Neural progenitor cell (in vitro differentiated cells): ENCODE measurements at places on chromosomes 3 and 15.

- no peak for DNase-seq
These were observed 57.5 kb downstream of the HMCES start for GRCh38 chr3:129336093-129336706.

GRCh38 chr3:61858054-61858453, 296.7 kb downstream of the PTPRG start:
- DNase-seq, result no peak

DNA sequence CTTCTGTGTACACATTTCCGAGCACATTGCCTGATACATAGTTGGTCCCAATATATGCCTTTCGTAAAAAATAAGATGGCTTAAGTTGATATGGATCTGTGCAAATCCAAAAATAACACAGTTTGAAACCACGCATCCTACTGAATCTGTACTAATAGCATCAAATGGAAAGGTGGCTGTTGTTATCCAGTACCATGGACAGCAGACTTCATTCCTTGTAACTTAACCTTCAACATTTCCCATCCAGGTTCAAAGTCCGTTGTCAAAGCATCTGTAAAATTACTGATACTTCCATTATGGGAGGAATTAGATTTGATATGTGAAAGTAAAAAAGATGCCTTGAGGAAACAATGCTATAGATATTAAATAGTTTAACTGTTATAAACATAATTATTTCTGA, 65.5 kb upstream of the C3orf49 start:
- peak; percentile 28 for DNase-seq

DNA sequence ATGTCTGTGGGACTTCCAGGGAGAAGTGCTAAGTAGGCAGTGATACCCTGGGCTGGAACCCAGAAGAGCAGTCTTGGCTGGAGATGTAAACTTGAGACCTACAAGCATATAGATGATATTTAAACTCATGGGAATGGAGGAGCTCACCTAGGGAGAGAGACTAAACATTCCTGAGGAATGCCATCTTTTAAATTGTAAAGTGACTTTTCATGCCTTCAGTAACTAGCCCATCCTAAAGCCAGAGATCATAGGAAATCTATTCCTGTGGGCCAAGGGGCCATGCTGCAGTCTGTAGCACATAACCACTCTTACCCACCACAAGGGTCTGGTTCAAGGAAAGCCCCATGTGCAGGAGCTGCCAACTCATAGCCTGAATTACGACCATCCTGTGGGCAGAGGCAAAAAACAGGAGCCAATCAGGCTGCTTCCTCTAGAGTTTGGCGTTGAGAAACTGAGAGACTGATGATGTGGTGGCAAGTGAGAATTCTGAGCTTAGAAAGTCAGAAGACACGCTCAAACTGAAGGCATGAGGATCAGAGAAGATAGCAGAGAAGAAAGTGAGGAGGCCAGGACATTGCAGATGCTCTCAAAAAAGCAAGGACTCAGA, 37.5 kb downstream of the CTDSPL start:
- no peak for DNase-seq

GRCh38 chr3:197404754-197405153, 106.3 kb upstream of the DLG1 start:
- DNase-seq, result no peak

DNA sequence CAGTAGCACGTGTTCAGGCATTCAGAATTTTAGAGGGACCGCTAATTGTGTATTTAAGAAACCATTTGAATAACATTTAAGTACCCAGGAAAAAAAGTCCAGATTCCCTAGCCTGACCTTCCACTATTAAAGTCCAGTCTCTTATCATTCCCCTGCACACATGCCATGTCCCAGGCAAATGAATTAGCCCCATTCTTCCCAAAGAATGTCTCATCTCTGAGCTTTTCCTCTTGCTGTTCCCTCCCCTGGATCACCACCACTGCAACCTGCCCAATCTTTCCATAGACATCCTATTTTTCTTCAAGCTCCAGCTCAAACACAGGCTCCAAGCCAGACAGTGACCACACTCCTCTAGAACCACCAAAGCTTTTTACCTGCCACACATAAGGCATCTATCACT, 25.9 kb downstream of the PLD1 start:
- DNase-seq, result no peak

DNA sequence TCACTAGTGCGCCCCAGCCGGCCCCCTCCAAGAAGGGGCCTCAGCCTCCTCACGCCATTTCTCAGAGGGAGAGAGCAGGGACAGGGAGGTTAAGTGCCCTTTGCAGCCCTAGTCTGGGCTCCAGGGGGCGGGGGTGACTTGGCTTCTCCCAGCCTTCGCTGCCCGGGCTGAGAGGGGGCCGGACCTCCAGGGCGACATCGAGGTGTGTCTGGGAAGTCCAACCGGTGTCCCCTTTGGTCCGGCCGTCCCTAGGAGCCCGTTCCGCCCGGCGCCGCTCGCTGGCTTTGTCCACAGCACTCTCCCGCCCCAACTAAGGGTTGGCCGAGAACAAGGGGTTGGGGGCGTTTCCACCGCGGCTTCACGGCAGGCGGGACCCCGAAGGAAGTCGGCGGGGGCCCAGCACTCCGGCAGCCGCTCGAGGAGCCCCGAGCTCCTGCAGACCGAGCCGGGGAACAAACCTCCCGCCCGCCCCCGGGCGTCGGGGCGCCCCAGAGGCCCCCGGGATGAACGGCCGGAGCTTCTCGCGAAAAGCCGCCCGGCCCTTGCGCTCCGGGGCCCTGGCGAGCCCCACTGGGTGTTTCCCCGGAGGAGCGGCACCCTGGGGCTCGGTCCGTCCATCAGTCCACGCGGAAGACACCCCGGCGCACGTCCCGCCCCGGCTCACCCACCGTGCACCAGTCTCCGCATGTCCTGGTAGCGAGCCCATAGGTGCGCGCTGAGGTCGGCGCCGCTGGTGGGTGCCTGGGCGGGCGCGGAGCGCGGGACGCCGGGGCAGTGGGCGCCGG, 627 bp downstream of the NT5DC2 start:
- DNase-seq, result peak; percentile 79

DNA sequence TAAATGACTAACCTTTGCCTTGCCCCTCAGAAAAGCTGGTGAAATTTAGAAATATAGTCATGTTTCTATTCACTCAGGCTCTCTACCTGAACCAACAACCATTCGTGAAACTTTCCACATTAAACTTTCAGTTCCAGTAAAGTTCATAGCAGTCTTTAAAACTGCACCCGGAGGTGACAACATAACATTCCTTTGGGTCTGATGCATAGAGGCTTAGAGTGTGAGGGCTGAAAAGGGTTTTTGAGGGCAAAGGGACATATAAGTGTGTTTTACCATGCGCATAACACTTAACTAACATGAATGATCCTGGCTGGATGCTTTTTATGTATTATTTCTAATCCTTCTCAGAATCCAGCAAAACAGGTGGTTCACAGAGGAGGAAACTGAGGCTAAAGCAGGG, 471.7 kb upstream of the MCTP2 start:
- DNase-seq, result no peak

- no peak for DNase-seq
These were observed 31.4 kb upstream of the NOX5 start for GRCh38 chr15:68982976-68983563.

GRCh38 chr3:45552031-45552793, 42.3 kb upstream of the LIMD1 start:
- DNase-seq, result no peak

- no peak for DNase-seq
These were observed 232.1 kb downstream of the CTNNB1 start for GRCh38 chr3:41431386-41431785.

DNA sequence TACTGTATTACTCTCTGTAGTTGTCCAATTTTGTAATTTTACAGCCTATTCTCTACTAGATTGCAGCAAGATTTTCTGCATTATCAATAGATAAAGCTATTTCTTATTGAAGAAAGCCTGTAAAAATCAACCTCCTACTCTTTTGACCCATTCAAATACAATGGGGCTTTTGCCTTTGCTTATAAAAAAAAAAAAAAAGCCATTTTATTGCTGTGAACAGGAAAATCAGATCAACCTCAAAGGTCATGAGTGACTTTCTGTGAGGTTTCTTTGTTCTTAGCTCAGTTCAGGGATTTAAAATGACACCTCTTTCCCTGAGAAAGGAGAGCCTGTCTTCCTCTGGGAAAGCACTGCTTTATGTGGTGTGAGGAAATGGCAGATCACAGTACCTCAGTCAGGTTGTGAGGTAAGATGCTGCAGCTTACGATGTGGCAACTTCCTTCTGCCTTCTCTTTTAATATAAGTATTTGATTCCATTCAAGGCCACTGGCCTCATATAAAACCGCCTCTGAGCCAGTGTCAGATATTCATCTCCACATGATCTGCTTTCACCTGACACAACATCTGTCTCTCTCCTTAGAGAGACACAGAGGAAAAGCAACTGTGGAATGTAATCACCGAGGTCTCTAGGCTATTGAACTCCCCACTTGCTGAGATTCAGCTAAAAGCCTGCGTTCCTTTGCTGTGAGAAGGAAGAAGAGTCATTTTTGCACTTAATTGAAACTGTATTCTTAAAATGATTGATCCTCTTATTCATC, 161.5 kb upstream of the MB21D2 start:
- peak; percentile 33 for DNase-seq

DNA sequence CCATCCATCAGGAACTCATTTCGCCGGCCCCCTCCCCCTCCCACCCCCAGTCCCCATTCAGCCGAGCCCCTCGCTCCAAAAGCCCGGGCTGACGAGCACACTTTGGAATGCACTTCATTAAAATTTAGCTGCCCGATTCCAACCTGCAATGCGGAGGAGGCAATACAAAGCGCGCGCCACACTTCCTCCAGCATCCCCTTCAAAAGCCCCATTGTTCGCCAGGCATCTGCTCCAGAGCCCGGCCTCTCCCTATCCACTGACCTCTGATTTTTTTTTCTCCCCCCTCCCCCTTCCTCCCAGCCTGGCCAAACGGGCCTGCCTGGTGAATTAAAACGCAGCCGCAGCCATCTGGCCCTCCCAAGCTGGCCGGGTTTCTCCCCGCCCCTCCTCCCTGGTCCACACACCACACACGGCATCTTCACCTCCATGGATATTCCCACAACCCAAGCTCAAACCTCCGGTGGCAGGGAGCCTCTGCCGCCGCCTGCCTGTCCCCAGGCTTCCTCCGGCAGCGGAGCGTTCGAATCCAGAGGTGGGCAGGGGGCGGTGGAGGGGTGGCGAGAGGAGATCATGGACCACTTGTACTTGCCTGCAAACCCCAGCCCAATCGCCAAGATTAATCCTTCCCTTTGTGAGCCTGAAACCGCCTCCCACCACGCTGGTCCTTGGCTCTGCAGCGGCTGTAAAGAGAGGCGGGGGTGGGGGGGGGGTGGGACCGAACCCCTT, 441.3 kb downstream of the MAGI1 start:
- DNase-seq, result peak; percentile 98

DNA sequence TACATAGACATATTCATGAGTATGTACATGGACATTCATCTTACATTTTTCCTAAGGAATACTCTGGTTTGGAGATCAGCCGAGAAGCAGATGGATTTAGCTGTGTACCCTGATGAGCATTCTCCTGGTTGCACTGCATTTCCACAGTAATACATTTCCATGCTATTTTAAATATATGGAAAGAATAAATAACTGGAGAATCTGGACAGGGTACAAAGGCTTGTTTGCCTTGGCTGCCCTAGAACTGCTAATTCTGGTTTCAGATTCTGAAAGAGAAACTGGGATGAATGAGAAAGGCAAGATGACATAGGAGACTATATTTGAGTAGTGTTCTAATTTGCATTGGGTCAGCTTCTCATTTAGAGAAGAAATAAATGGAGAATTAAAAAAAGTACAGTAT, 190.8 kb upstream of the FAM3D start:
- DNase-seq, result no peak

DNA sequence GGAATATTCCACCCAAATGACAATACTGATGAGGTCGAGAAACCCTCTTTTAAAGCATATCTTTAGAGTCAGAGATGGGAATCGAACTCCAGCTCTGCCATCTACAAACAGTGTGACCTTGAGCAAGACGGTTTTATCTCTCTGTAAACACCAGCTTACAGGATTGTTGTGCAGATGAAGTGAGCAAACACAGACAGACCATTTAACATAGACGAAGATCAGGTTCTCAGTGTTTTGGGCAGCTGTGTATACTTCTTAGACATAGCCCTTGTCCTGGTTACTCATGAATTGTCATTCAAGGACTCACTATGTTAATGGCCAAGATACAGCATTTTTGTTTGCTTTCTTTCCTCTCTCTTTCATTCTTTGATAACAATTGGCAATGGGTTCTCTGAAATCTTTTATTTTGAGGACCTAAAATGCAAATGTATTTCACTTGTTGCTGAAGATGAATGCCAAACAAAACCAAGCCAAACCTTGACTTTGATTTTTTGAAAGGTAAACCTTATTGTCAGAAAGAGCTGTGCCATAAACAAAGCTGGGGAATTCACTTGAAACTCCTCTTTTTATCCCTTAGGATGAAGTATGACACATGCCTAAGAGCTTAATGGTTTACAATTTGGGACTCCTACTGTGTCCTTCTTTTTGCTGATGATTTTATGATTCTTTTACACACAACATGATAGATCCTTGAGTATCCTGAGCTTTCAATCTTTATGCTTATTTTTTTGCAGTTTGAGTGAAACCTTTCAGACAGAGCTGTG, 250.0 kb upstream of the PDZRN3 start:
- DNase-seq, result no peak

DNA sequence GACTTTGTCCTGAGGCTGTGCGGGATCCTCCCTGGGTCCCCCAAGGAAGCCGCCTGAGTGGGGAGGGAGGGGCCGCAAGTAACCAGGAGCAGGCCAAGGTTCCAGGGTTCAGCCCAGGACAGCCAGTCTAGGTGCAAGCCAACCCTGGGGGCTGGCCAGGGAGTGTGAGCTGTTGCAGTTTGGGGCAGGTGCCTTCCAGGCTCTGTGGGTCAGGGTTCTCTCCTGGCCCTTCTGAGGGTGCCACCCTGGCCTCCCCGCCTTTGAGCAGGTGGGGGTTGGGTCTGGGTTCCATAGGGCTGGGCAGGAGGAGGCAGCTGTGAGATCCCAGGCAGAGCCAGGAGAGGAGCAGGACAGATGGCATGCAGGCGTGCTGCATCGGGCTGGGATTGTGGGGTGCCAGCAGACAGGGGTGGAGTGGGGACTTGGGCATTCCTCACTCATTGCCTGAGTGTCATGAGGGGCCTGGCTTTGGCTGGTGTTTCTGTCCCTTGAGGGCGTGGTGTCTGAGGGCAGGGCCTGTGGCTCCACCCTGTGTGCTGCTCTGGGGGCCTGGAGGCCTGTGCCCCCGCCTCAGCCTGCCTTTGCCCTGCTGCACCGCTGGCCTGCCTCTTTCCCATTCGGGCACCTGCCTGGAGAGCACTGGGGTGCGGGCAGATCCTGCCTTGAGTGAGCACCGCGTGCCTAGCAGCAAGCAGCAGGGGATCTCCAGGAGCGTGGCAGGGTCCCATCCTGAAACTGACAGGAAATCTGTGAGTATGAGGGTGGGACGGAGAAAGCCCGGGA, 18.4 kb downstream of the KLF13 start:
- no peak for DNase-seq

DNA sequence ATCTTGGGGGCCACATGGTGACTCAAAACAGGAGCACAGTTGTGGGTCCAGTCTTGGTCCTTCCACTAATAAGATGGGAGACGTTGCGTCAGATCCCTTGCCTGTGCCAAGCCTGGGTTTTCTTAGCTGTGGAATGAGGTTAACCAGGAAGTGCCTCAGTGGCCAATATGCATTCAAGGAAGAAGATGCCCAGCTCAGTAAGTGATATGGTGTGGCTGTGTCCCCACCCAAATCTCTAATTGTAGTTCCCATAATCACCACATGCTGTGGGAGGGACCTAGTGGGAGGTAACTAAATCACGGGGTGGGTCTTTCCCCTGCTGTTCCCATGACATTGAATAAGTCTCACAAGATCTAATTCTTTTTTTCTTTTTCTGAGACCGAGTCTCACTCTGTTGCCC, 6.4 kb downstream of the ALG1L2 start:
- DNase-seq, result no peak
